ENCODE measurements at places on chromosomes 1 and 21.

GRCh38 chr1:8315573-8316475 is 2.1 kb upstream of the SLC45A1 start:
- DNase-seq = no peak

GRCh38 chr1:3079381-3080052 is 10.5 kb downstream of the PRDM16 start:
- no peak for DNase-seq

GRCh38 chr1:226371866-226372490 is 35.9 kb downstream of the PARP1 start:
- no peak for DNase-seq

DNA sequence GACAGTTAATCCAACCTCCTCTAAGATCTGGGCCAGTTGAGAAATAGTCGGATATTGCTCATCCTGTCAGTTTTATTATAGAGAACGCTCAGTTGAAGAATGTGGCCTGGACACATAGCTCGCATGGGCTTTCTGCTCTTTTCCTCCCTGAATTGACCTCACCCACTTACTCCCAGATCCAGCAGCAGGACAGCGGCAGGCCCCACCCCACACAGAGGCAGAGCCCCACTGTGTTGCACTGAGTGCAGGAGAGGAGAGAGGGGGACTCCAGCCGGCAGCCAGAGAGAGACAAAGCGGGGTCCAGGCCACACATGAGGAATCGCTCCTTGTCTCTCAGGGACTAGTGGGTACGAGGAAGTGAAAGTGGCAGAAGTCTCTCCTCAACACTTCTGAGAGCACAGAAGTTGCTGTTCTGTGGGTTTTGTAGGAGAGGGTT is 78.6 kb downstream of the LAMC1 start:
- no peak for DNase-seq

DNA sequence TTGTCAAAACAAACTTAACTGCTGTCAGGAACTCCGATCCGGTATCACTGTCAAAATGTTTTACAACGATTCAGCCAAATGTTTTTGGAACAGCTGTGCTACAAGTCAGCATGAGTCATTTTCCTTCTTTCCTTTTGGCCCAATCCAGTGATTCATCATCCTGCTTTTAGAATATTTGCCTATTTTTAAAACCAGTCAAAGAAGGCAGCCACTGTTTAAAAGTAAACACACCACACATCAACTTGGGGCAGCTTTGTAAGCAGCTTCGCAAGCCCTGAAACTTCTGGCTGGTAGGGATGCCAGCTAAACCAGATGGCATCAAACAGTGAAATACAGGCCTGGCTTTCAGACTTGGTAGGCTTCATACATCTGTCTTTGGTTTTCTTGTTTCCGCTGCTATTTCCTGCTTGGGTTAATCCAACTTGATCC is 14.9 kb downstream of the MAP3K7CL start:
- DNase-seq = no peak

DNA sequence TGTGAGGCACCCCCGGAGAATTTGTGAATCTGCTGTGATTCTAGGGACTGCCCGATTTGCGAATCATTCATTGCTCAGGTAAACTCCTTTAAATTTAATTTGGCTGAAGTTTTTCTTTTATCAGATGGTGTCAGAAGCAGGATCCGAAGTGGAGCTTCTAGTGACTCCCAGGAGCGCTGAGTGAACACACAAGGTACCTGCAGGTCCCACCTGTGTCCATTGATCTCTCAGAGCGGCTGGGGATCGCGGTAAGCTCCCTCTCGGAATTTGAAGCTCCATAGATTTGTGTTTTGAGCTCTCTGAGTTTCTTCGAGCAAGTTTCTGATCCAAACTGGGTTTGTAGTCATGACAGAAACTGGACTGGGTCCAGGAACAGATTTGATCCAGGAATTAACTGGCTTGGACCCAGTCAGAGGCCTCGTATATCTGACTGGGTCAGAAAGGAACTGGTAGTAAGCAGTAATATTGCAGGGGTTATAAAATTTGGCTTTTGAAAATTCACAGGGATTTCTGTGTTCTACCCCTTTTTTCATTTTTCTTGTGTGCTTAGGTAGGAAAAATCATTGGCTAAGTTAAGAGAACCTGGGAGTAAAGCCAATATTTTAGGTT is 56.2 kb upstream of the EDEM3 start:
- no peak for DNase-seq

DNA sequence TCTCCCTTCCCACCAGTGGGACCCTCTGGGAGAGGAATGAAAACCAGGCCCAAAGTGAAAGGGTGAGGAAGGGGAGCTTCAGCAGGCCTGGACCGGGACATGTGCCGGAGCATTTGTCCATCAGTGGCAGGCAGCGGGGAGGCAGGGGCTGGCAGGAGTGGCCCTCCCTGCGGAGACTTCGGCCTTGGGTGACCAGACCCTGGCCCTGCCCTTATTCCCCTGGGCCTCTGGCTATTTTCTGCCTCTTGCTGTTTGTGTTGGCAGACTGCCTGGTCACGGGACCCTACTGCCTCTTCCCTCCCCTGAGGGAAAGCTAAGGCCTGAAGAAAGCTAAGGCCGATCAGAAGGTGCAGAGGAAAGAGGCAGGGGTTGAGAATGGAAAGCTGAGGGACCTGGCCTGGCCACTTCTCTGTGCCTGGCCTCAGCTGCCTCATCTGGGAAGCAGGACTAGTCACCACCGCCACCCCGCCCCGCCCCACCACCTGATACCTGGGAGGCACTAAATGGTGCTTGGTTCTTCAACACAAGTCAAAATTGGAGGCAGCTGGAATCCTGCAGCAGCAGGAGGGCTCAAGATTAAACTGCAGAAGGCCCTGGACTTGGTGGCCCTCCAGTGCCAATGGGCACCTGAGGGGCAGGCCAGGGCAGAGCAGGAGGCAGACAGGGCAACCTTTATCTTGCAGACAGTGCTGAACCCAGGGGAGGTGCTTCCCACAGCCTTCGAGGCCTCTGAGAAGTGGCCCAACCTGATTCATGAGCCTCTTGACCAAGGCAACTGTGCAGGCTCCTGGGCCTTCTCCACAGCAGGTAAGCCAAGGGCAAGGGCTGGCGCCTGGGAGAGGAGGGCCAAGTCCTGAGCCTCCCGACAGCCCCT is 7.9 kb downstream of the TINAGL1 start:
- DNase-seq = no peak

DNA sequence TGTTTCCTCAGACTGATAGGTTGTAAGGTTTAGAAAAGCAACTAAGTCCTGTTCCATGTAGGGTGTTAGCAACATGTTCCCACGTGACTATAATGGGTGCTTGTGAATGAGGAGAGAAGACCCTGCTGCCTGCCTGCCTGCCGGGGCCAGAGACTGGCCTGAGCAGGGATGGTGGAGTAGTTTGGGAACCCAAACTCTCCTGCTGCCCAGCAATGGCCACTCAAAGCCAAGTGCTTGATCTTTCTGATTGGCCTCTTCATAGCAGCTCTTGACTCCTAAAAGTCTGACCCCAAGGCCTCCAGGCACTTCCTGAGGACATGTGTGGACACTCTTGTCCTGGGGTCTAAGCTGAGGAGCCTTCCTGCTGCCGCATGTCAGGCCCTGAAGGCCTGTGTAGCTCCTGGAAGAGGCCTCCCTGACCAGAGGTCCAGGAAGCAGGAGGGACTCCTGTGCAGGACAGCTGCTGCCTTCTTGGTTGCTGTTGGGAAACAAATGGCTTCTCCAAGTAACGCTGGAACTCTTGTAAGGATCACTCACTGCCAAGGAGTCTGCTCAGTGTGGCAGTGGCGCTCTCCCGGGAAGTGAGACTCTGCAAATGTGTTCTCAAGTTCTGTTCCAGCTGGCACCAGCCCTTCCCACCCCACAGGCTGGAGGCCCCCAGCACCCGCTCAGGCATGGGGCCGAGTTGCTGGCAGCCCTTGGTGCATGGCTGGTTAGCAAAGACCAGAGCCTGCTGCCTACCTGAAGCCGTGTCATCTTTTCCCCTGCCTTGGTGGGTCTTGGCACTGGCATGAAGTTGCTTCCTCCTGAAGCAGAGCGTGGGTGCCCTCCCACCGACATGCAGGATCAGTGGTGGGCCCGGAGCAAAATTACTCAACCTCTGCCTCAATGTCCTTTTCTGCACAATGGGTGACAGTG is 35.5 kb downstream of the MAN1C1 start:
- no peak for DNase-seq

GRCh38 chr1:67144696-67145095 is 9.9 kb upstream of the C1orf141 start:
- DNase-seq = no peak

DNA sequence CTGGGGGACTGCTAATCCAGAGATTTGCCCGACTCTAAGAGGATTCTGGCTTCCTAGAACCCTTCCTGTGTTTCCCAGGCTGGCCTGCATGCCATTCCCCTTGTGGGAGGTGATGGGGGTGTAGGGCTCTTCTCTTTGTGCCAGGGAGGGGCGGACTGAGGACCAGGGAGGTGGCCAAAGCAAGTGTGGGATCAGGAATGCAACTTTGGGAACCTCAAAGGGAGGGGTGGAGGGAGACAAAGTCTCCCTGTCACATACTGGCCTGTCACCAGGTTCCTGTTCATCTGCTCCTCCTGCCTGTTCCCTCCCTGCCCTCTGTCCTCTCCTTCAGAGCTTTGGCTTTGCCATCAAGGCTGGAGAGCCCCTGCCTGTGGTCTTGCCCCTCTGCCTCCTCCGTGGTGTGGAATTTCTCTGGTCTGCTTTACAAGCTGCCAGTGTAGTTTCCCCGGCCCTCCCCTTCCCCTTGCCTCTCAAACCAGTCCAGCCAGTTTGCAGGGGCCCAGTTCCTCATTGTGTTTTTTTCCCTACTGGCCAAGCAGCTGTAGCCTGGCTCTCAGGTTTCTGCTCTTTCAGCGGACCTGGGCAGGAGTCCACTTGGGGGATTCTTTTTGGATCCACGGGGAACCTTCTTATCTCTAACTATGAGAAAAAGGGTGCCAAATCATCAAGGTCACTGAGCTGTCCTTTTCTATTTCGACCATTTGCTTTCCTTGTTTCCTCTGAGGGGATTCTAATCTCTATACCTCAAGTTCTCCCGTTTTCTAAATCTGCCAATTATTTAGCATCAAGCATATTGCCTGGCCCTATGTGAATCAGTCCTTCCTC is 1.8 kb downstream of the CGN start:
- no peak for DNase-seq

GRCh38 chr1:214670098-214670497 is 67.1 kb downstream of the CENPF start:
- DNase-seq = no peak

DNA sequence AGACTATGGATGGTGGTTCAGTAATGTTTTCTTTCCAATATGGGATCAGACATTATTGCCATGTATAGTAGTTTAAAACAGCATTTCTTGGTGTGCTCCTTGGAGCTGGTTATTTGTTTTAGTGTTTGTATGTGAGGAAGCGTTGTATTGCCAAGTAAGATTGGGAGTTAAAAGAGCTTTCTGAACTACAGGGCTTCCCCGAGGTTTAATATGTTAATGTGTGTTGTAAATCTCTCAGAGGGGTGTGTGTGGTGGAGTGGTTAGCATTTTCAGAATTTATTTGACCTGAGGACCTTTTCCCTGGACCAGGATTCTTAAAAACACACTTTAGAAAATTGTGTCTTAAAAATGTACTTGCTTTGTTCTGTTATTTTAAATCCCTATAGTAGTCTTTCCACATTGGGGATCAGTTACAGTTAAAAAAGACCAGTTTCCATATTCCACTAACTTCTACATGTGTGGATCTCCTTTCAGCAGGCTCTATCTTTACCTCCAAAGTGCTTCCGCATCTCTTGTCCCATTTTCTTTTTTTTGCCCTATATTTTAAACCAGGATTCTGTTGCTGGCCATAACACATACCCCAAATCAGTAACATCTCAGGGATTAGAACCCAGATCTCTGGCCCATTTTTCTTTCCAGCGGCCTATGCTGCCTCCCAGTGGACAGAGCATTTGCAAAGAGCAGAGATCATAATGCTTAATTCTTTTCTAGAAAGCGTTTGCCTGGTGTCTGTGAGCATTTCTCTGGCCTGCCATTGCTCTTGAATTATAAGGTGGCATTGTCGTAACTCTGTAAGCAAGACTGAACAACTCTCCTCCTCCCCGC is 58.6 kb downstream of the PBX1 start:
- DNase-seq = no peak

- no peak for DNase-seq
These were observed 7.2 kb downstream of the PADI2 start for GRCh38 chr1:17112076-17112475.

DNA sequence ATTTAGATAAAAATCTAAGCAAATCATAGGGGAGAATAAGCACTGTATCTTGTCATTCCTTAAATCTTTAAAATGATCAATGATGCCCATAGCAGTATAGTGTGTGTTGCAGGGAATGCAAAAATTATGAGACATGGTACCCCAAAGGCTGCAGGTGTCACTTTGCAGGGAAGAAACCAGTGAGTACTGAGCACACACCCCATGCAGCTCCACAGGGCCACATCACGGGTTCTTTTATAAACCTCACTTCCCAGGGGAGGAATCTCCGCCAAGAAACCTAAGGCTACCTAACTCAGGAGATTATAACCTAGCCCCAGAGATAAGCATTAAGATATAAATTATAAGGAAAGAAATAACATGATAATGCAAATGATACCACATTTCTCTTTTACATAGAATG is 115.6 kb downstream of the APP start:
- DNase-seq = no peak

GRCh38 chr1:29785137-29785527 is 548.8 kb downstream of the PTPRU start:
- DNase-seq = no peak

DNA sequence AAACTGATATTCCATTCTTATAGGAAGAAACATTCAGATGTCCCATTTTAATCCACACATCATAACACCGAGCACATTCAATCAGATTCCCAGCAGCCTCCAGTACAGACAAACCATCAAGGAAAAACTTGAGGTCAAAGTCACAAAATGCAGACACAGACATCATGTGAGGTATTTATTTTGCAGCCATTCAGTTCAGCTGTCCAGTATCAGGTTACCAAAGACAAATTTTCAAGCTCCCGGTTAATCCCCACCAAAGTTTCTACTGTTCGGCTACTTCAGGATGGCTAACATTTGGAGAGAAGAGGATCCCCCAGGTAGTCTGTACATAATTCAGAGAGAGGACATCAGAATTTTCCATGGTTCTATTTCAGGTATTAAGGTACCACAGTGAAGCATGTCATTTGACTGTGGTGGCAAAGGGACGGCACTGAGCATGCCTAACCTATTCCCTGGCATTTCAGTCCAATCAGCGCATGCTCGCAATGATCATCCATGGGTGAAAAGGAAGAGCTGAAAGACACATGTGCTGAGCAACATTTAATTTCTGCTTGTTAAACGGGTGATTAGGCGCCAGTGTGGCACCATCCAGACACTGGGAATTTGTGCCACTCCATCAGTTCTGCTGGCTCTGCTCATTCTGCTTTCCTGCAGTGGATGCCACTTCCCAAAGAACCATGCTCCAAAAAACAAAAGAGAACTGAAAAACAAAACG is 13.6 kb upstream of the NDC1 start:
- no peak for DNase-seq
